Activated CD4-positive, alpha-beta T cell treated with anti-CD3 and anti-CD28 coated beads for 1 hour (primary cell): ENCODE measurements at places on chromosomes 4 and X.

- DNase-seq: no peak
Observed at GRCh38 chrX:25941087-25941486, 197.1 kb upstream of the MAGEB18 start.

GRCh38 chr4:170388255-170388654, 298.5 kb upstream of the AADAT start:
- DNase-seq: no peak

DNA sequence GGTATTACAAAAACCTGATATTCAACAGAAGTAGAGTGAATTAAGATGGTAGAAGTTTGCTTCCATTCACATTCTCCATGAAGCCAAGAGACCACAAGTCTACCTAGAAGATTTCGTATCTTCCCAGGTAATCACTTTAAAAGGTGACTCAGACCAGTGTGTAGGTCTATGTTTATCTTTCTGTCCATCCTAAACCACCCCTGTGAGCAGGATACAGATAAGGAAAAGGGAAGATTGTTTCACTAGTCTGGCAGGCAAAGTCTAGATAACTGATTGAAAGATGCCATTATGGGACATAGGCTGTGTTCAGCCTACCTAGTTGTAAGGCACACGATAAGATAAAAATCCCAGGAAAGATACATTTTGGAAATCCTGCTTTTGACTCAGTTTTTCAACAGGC, 244.3 kb upstream of the NWD2 start:
- DNase-seq: no peak

DNA sequence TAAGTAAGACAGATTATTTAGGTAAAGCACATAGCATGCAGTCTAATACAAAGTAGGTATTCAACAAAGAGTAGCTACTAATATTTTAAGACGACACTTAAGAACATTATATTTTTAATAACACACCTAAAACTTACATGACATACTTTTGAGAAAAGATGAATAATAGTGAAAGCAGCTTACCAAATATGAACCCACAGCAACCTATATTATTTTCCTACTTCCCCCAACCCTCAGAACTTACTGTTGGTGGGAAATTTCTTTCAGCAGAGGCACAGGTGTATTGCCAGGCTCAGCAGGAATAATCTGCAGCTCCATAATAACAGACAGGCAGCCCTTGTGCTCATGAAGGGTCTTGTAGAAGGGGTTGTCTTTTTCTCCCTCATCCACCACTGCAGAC, 498.9 kb downstream of the GLUD2 start:
- no peak for DNase-seq

- no peak for DNase-seq
Observed at GRCh38 chrX:23659339-23659738, 8.0 kb upstream of the PRDX4 start.

DNA sequence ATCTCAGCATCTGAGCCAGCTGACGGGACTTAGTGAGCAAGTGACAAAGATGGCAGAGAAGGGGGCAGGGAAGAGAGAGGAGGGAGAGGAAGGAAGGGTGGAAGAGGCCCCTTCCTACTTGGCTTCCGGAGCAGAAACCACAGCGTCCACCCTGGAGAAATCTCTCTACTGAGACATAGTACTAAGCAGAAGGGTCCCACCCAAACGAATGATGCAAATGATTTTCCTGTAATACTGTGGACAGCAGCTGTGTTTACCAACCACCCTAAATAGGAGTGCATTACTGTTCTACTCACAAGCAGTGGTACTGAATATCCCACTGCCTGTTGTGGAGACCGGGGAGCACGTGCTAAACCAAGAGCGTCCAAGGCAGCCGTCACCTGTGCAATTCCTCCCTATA, 29.4 kb downstream of the DTHD1 start:
- no peak for DNase-seq

- no peak for DNase-seq
Observed at GRCh38 chrX:1598021-1598875, 6.8 kb downstream of the AKAP17A start.

- DNase-seq: no peak
Observed at GRCh38 chrX:40157228-40158035, 59.7 kb upstream of the BCOR start.

GRCh38 chrX:46376246-46376885, 168.9 kb downstream of the ZNF674 start:
- no peak for DNase-seq

DNA sequence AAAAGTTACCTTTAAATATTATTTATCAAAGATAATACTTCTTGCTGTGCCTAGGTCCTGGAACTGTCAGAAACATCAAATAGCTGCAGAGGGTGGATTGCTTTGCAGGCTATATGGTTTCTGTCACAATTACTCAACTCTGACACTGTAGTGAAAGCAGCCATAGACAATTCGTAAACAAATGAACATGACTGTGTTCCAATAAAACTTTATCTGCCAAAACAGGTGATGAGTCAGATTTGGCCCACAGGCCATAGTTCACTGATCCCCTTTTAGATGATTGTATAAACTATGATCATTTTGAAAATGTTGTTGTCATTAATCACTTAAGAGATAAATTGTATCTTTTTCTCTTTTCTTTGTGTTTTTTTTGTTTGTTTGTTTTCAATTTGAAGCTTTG, 8.4 kb upstream of the MEPE start:
- no peak for DNase-seq
